ENCODE measurements at places on chromosomes 1 and 21. TPM values are rescaled to one million over a fixed set of nuclear protein-coding genes. Genes with fewer than 3 reads are reported as not detected.

GRCh38 chr1:159580340-159580739 is 7.3 kb upstream of the APCS start:
- DNase-seq: no peak

- DNase-seq: peak; percentile 25
Observed at GRCh38 chr21:33642896-33643657, 776 bp downstream of the ITSN1 start.

DNA sequence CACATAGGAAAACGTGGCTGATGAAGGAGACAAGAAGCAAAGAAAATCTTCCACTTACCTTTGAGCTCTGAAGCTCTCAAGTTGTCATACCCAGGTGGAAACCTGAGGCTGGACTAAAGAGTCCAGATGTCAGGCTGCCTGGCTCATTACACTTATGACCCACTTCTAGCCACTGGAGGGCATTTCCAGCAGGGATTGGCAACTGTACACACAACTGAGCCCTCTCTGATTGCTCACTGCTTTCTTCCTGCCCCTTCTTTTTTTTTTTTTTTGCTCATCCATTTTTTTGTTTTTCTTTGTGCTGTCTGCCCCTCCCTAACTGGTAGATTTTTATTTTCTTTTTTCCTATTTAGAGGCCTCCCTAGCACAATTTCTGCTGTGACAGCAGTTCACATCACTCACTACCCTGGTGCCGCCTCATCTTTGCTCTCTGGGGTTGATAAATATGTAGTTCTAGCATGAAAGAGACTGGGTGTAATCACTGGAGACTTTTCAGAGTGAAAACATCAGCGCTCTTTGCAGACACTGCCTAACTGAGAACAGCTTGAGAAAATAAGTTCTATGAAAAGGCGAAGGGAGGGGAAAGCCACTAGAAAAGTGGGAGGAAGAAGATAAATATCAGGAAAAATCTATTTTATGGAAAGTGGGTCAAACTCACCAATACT is 334.5 kb downstream of the NUF2 start:
- DNase-seq: no peak

- DNase-seq: no peak
Observed at GRCh38 chr21:38936240-38936639, 130.5 kb downstream of the ETS2 start.

DNA sequence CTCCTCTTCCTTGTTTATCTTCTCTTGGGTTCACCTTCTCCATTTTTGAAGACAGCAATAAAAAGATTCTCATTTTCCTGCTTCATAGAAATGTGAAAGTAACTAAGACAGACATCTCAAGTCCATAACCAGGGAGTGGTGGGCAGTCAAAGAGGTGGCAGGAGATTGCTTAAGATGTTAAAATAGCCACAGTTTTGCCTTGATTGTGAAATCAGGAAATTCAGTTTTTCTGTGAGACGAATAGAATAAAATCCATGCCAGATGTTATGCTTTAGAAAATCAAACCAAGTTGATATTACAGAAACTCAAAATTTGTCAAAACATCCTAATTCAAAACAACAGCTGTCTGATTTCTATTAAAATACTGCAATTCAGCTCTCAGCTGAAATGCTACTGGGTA is 57.2 kb downstream of the TNN start:
- no peak for DNase-seq

GRCh38 chr21:41678016-41678923 is 88.6 kb downstream of the RIPK4 start:
- no peak for DNase-seq

- no peak for DNase-seq
Observed at GRCh38 chr1:246497331-246497915, 9.7 kb downstream of the SMYD3 start.

- no peak for DNase-seq
Observed at GRCh38 chr21:42097860-42098454, 26.8 kb downstream of the UMODL1 start.

- DNase-seq: no peak
Observed at GRCh38 chr1:28190996-28191645, 14.6 kb upstream of the PTAFR start.

DNA sequence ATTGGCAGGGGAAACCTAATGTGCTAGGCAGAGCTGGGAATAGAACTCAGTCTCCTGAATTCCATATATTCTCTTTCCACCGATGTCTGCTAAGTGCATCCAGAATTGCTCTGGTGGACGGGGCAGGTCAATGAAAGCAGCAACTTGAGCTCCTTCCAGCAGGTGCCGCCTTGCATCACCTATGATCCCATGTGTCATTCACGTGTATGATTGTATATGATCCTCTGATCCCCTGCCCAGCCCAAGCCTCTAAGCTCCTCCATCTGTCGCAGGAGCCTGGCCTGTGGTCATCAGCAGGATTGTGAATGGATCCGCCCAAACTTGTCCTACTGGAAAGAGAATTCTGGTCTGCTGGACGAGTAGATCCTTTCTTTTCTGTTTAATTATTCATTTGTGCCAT is 13.1 kb downstream of the ACTA1 start:
- no peak for DNase-seq

- no peak for DNase-seq
Observed at GRCh38 chr1:53348486-53349368, 20.9 kb upstream of the LRP8 start.

- DNase-seq: peak; percentile 56
Observed at GRCh38 chr1:247857069-247857984, at the start of gene TRIM58. Gene TRIM58, plus strand, starts transcription at chr1:247857187. Its CDS starts 60 bp downstream, at chr1:247857247.

DNA sequence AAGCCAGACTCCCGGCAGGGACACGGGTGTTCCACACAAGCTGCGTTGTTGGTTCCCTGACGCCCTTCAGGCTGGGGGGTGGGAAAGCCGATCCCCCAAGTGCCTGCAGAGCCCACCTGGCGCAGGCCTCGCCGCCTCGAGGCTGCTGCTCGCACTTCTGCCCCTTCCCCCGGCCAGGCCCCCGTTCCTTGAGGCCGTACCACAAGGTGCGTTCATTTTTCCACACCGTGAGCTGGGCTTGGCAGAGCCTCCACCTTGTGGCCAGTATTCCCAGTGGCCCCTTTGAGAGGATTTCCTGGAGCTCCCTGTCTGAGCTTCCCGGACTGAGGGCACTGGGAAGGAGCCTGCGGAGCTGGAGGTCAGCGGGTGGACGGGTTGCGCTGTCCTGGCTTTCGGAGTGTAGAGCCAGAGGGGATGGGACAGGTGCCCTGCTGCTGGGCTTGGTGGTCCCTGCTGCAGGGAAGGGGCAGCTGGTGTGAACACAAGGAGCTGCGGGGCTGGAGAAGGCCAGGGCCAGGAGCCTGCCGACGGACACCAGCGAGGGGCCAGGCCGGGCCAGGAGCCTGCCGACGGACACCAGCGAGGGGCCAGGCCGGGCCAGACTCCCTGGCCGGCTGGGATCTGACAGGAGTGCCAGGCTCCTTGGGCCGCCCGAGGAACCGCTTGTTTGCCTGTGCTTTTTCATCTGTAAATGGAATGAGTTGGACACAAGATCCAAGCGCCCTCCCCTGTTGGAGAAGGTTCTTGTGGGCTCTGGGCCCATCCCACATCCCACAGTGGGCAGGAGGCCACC is 18.4 kb downstream of the PDXK start:
- no peak for DNase-seq

GRCh38 chr21:36773117-36773516 is 74.2 kb downstream of the SIM2 start:
- DNase-seq: no peak

- no peak for DNase-seq
Observed at GRCh38 chr1:100834777-100835660, 59.6 kb downstream of the EXTL2 start.

- peak; percentile 27 for DNase-seq
Observed at GRCh38 chr1:181479137-181479745, 4.1 kb upstream of the CACNA1E start.

GRCh38 chr1:153390938-153391710 is at the start of gene S100A8:
Gene S100A8, minus strand, starts transcription at chr1:153391073. Its CDS starts 538 bp downstream, at chr1:153390535.
- DNase-seq: no peak

- no peak for DNase-seq
Observed at GRCh38 chr1:3038113-3038551, 16.9 kb downstream of the ACTRT2 start.

- no peak for DNase-seq
Observed at GRCh38 chr1:204846546-204846945, 24.1 kb upstream of the NFASC start.

DNA sequence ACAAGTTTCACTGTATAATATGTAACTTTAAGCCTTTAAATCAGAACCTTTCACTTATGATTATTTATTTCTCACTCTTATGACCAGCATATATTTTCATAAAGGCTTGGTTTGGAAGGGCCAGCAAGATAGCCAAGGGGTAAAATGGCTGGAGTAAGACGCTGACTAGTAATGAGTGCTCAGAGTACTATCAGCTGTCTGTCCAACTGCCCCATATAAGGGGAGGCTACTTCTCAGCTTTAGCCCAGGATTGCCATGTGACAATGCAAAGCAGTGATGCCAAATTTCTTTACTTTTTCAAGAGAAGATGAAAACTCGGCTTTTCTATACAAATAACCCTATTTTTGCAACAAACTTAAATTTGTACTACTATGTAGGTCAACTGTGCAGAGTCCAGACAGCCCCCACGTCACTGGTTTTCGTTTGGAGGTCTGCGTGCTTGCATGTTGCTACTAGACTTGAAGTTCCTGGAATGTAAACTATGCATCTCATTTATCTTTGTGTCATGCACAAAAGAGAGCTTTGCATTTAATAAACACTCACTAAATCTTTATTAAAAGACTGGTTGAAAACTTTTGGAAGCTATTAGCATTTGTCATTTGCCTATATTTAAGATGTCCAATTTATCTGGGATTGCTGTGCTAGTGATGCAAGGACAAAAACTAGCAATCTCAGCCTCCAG is 110.4 kb downstream of the TNFSF18 start:
- no peak for DNase-seq

DNA sequence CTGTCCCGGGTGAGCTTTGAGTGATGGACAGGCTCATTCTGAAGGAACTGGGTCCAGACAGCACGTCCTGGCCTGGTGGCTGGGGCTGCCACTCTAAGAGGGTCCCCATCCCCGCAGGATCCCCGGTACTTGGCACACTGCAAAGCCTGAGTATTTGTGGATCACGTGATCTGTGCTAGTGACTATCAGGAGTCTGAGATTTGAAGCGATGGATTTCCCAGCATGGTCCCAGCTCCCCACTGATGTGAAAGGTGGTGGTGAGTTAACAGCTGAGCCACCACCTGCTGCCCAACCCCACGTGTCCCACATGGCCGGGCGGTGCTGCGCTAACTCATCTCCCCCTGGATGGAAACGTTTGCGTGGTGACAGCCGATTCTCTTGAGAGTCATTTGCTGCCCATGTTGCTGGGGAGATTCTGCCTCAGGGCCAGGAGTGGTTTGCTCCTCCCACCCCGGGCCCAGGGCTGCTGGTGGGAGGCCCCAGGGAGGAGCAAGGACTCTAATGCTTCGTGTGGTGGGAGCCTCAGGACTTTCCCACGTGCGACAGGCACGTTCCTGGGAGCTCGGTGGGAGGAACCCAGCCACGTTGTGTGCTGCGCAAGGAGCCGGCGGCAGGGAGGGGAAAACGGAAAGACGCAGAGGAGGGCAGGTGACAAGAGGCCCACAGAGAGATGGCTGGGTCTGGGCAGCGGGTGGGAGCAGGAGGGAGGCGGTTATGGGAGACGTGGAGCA is 15.1 kb downstream of the FAAP20 start:
- DNase-seq: no peak

GRCh38 chr1:51341876-51342496 is 11.6 kb upstream of the TTC39A start:
- no peak for DNase-seq

- DNase-seq: no peak
Observed at GRCh38 chr1:41719590-41719989, 199.1 kb downstream of the HIVEP3 start.

DNA sequence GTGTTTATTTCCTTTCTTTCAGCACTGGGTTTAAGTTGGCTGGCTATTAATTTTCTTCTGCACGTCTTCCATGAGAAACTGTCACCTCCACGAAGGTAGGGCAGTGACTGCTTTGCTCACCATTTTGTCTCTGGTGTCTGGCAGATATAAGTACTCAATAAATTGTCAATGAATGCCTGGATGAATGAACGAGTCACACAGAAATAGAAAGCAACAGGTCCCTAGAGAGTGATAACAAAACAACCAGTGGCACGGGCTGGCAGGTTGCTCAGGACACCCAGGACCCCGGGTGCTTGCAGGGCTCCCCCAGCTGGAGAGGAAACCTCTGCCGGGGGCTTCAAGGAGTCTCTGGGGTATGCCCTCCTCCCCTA is 3.2 kb upstream of the MYOC start:
- DNase-seq: no peak

DNA sequence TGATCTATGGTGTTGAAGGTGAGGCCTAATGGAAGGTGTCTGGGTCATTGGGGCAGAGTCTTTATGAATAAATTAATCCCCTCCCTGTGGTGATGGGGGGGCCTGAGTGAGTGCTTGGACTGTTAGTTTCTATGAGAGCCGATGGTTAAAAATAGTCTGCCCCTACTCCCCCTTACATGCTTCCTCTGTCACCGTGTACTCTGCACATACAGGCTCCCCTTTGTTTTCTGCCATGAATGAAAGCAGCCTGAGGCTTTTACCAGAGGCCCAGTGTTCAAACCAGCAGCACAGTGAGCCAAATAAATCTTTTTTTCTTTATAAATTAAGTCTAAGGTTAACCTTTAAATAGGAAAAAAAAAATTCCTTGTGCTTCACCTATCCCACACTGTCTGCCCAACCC is 657.0 kb downstream of the AMY1C start:
- no peak for DNase-seq

- DNase-seq: no peak
Observed at GRCh38 chr1:174911606-174912005, 88.1 kb upstream of the CACYBP start.

GRCh38 chr1:29532285-29532684 is 296.0 kb downstream of the PTPRU start:
- DNase-seq: no peak

DNA sequence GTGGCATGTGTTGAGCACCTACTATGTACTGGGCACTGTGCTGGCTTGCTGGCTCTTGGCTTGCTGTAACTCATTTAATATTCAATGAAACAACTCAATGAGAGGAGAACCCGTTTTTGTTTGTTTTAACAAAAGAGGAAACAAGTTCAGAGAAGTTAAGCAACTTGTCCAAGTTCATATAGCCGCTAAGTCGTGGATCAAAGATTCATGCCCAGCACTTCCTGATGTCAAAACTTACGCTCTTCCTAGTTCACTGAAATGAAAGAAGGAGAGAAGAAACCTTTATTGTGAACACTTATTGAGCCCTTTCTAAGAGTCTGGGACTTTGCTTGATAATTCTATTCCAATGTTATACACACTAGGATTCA is 475.9 kb downstream of the PTPRU start:
- no peak for DNase-seq

VTCN1 gene
- total RNA-seq: not detected

MNDA gene
- not detected for total RNA-seq

CFHR3 gene
- total RNA-seq: not detected

KRTAP22-2 gene
- total RNA-seq: not detected

ITLN2 gene
- total RNA-seq: not detected

HPCAL4 gene
- total RNA-seq: 0.35 TPM

GBP4 gene
- total RNA-seq: 60.6 TPM

PFKFB2 gene
- 6.9 TPM for total RNA-seq

RPTN gene
- total RNA-seq: not detected

TYW3 gene
- total RNA-seq: 22.9 TPM

L1TD1 gene
- total RNA-seq: not detected

All from activated T-cell treated with anti-CD3 and anti-CD28 coated beads, Interleukin-2, amount 50 U/mL, for 72 hours (primary cell).